Left renal pelvis (tissue), 4 donors: ENCODE measurements at places on chromosomes 3 and 15. TPM values are rescaled to one million over a fixed set of nuclear protein-coding genes. Genes with fewer than 3 reads are reported as not detected.

Gene ROPN1
- polyA plus RNA-seq: not detected

Gene OCA2
- polyA plus RNA-seq: 8.1 TPM

Gene CTXND1
- polyA plus RNA-seq: 10.4 TPM

Gene HRG
- polyA plus RNA-seq: 0.89 TPM

Gene EIF3J
- 70.4 TPM for polyA plus RNA-seq

Gene KLHL6
- polyA plus RNA-seq: 1.6 TPM

Gene IQCB1
- 38.5 TPM for polyA plus RNA-seq

Gene TMEM43
- polyA plus RNA-seq: 51.0 TPM

Gene ACKR4
- 6.6 TPM for polyA plus RNA-seq

Gene ISLR2
- 15.5 TPM for polyA plus RNA-seq

Gene HYKK
- 7.1 TPM for polyA plus RNA-seq

Gene WDR53
- 16.8 TPM for polyA plus RNA-seq

Gene RARRES1
- 8.2 TPM for polyA plus RNA-seq

Gene TM4SF4
- 0.76 TPM for polyA plus RNA-seq

Gene RPP14
- 15.4 TPM for polyA plus RNA-seq

Gene EEF1AKMT4
- polyA plus RNA-seq: 3.4 TPM

Gene CX3CR1
- polyA plus RNA-seq: 4.1 TPM

Gene CLDN11
- polyA plus RNA-seq: 332 TPM

Gene ZMYND10
- polyA plus RNA-seq: 4.1 TPM

Gene GAP43
- 0.52 TPM for polyA plus RNA-seq

Gene DPPA2
- 0.85 TPM for polyA plus RNA-seq

Gene PARP15
- 0.24 TPM for polyA plus RNA-seq

Gene SEMA3G
- polyA plus RNA-seq: 5.7 TPM
